ENCODE measurements at places on chromosomes 16 and 17.

GRCh38 chr17:27218719-27219488 is 75.0 kb upstream of the WSB1 start:
- DNase-seq: no peak

GRCh38 chr17:46770439-46770817 is 48.1 kb downstream of the WNT3 start:
- no peak for DNase-seq

GRCh38 chr17:78842881-78843565 is 2.4 kb upstream of the USP36 start:
- DNase-seq: no peak

DNA sequence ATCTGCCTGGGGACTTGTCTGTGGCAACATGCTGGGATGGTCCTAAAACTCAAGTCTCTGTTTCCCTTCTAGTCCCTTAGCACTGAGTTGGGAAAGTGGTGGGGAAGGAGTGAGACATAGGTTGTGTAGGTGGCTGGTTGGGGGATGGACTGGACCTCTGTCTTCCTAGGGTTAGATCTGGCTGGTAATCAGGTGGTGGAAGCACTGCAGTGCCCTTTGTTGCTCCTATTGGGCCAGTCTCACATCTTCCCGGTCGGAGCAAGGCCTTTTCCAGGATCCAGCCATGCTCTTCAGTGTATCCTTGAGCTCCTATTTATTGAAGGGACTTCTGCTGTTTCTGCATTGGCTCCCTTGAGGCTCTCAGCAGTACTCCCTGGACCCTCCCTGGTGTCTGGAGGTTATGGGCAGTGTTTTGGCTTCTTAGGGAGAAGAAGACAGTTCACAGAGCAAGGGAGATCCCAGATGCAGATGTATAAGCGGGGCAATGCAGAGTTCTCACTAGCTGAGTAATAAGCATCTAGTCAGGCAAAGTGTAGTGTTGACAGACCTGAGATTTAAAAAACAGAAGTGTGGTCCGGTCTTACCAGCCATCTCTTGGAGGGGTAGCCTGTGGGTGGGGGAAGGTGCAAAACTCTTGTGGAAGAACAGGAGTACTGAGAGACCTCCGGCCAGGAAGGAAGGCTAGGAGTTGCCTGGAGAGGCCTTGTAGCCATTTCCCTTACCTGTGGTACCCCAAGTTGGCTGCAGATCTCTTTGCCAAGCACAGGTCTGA is 1.3 kb upstream of the NUTF2 start:
- no peak for DNase-seq

- DNase-seq: no peak
These were observed 10.2 kb upstream of the CLEC18B start for GRCh38 chr16:74431516-74431915.

GRCh38 chr16:58057121-58057520 is 31.6 kb downstream of the MMP15 start:
- no peak for DNase-seq

DNA sequence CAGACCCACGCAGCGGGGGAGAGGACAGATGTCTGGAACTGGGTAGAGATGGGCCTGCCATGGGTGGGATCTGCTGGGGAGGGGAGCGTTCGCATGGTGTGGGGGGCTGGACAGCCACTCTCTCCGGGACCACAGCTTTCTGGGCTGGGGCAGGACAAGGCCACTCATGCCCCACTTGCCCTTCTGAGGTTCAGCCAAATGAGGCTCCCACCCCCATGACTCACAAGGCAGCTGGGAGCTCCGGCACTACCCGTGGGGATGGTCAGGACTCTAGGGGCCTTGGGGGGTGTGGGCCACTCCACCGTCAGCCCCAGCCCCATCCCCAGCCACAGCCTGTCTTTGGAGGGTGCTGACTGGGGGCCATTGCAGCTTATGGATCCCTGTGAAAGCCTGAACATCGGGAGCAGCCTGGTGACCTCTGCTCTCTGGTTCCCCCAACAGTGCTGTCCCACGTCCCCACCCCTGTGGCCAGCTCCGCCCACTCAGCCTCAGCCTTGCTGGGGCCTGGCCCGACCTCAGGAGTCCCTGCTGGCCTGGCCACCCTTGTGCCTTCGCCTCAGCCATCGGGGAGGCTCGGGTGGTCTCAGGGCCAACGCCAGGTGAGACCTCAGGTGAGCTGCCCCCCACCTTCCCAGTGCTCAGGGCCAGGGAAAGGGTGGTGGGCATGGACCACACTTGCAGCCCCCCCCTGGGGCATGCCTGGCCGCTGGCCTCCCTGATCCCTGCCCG is 4.7 kb upstream of the CDH15 start:
- no peak for DNase-seq

GRCh38 chr16:79767421-79768275 is 167.1 kb upstream of the MAF start:
- peak; percentile 8 for DNase-seq

DNA sequence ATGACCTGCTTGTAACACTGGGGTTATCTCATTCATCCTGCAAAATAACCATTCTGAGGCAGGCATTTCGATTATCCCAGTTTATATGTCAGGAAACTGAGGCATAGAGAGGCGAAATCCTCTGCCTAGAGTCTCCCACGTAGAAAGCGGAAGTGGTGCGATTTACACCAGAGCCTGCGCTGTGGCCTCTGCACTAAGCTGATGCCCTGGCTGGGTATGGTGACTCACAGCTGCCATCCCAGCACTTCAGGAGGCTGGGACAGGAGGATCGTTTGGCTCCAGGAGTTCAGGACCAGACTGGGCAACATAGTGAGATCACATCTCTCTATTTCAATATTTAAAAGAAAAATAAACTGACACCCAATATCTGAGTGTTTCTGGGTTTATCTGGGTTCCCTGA is 59.3 kb upstream of the BCO1 start:
- DNase-seq: no peak

- no peak for DNase-seq
These were observed 47.7 kb upstream of the DOC2B start for GRCh38 chr17:228951-229708.

DNA sequence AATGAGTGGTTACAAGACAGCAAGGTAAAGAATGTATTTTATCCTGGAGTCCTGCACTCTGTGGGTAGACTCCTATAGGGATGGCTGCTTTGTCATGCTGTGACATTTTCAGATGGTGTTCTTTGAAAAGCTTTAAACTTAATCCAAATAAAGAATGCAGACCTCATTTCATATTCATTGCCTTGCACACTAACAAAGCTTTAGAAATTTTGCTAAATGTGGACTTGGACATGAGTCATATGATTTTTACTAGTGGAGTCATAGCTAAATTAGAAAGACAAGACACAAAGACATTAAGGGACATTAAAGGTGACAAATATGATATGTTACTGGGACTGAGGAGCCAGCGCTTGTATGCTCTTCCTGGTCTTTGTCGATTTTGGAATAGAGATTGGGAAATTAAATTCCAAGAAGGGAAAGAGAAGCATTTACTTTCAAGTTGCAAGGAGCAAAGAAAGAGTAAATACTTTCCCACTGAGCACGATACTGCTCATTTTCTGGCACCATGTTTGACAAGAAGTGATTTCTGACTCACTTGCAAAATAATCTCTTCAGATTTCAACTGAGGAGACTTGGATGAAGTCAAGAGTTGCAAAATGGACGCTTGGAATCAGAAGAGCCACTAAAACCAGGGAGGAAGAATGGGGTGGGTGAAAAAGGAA is 152.9 kb upstream of the MYOCD start:
- no peak for DNase-seq

DNA sequence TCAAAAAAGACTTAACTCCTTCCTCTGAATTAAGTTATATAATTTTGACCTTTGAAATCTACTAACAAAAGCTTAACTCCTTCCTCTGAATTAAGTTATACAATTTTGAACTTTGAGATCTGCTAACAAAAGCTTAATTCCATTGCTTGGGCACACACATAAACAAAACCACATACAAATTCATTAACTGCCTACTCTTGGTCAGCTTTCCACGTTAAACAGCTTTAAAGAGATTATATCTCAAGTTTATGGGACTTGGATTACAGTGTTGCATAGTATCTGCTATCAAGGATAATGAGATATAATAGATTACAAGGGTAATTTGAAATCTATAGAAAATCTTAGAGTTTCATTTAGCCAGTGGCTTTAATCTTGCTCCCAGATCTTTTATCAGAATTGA is 23.5 kb downstream of the COX10 start:
- no peak for DNase-seq

GRCh38 chr17:55735731-55736405 is 13.2 kb upstream of the TMEM100 start:
- no peak for DNase-seq

DNA sequence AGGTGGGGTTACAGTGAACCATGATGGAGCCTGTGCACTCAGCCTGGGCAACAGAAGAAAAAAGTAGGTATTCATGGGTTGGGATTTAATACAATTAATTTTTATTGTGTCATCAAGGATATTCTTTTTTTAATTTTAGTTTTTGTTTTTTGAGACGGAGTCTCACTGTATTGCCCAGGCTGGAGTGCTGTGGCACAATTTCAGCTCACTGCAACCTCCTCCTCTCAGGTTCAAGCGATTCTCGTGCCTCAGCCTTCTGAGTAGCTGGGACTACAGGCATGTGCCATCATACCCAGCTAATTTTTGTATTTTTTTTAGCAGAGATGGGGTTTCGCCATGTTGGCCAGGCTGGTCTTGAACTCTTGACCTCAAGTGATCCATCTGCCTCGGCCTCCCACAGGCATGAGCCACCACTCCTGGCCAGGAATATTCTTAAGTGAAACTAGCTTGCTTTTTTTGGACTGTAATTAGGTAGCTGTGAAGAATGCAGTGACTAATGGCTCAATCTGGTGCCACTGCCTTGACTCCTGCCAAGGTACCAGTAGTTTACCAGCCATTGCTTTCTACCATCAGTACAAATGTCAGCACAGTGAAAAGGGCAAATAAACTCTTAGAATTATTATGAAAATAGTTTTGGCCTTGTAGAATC is 4.8 kb downstream of the PPM1D start:
- peak; percentile 20 for DNase-seq

DNA sequence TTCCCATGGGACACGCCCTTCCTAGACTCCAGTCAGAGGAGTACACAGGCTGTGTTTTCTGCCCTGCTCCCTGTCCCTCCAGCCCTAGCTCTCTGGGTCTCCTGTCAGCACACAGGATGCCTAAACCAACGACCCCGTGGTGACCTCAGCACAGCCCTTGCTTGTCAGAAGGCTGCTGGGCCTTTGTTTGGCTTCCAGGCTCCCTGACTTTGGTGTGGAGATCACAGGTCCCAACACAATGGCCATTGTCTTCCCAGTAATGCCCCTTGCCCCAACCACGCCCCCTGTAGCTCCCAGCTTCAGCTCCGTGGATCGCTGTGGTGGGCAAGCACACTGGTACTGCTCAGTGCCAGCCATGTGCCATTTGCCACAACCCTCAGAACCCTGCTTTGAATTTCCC is 15.0 kb downstream of the HNF1B start:
- DNase-seq: no peak

DNA sequence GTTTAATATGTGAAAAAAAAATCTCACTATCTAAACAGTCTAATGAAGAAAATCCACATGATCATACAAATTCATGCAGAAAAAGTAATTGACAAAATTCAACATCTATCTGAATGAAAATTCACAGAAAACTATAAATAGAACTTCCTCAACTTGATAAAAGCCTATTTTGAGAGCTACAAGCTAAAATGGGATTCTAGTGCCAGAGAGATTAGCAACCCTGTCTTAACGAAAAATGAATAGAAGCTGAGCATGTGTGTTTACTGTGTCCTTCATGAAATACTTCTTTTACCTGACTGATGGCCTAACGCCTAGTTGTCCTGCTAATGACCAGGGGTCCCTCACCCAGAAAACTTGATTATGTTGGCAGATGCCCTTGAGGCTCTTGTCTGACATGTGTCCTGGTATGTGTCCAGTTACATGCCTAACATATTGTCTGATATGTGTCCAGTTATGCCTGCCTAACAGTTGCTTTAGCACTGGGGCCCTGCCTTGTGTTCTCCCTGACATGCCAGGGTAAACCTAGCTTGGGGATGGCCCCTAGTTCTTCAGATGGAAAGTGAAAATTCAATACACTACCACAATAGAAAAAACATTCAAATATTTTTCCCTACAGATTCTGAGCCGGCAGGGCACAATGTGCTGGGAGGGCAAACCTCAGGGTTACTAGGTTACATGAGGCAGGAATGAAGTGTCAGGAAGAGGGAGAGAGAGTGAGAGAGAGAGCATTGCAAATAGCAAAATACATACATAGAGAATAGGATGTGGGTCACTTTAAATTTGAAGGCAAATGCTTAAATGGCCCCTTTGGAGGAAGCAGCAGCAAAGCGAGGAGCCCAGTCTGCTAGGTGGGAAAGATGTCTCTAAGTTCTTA is 834.0 kb downstream of the CDH11 start:
- no peak for DNase-seq

- DNase-seq: no peak
These were observed 177.7 kb upstream of the SALL1 start for GRCh38 chr16:51328733-51329132.

DNA sequence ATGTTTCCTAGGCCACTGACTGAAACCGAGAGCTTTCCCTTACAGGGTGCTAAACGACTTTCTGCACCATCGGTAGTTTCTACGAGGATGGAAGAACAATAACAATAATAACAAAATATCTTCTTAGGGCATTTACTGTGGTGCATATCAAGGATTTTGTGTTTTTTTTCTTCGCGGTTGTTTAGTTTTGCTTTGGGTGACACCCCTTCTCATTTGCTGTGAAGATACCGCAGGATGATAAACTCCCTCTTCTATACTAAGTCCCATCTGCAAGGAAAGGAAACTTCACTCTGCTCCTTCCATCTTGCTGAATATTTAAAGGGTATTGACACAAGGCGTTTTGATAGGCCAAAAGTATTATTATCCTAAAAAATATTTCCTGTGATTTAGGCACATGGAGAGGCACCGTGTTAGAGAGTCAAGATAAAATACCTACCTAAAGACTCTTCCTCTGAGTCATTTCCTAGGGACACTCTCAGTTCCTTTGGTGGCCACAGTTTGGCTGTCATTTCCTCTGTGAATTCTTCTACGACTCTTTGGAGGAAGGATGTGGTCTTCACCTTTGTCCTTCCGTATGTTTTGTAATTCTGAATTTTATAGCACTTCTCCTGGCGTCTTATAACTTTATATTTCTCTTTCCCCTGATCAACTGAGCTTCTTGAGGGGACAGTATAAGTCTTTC is 318.8 kb downstream of the CDH13 start:
- no peak for DNase-seq

- DNase-seq: no peak
These were observed 941.6 kb upstream of the CDH8 start for GRCh38 chr16:62977876-62978275.

DNA sequence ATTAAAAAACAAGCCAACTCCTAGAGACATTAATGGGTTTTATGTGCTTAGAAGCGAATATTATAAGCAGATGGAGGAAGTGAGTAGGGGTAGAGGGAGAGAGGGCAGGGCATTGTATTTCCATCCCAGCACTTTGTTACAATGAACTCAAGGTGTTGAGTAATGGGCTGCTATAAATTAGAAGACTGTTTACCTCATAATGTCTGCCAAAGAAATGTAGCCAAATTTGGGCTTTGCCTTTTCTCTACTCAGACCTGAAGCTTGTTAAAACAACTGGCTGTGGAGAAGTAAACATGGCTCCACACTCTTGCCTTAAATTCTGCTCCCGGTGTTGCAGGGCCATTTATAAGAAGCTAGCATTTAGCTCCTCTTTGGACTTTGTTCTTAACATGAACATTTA is 134.7 kb downstream of the PMP22 start:
- DNase-seq: no peak

- DNase-seq: no peak
These were observed 17.8 kb upstream of the RNPS1 start for GRCh38 chr16:2285731-2286191.

- no peak for DNase-seq
These were observed 1.8 kb upstream of the GINS2 start for GRCh38 chr16:85690469-85691064.

GRCh38 chr16:58488531-58488930 is 11.4 kb upstream of the NDRG4 start:
- no peak for DNase-seq

All from AG09319 (cell line).